ENCODE measurements at places on chromosomes 16 and 17. TPM values are rescaled to one million over a fixed set of nuclear protein-coding genes. Genes with fewer than 3 reads are reported as not detected.

The PMFBP1 gene
- 33.5 TPM for total RNA-seq

The GABARAP gene
- total RNA-seq: 521 TPM

The FBXL16 gene
- total RNA-seq: 15.8 TPM

The IKZF3 gene
- total RNA-seq: 1.9 TPM

The CACNG4 gene
- 0.81 TPM for total RNA-seq

The ZDHHC7 gene
- 35.0 TPM for total RNA-seq

The CCL7 gene
- total RNA-seq: not detected

The OTOP3 gene
- total RNA-seq: not detected

- no peak for DNase-seq
Measured at GRCh38 chr16:61002479-61003204, 1033.6 kb downstream of the CDH8 start.

DNA sequence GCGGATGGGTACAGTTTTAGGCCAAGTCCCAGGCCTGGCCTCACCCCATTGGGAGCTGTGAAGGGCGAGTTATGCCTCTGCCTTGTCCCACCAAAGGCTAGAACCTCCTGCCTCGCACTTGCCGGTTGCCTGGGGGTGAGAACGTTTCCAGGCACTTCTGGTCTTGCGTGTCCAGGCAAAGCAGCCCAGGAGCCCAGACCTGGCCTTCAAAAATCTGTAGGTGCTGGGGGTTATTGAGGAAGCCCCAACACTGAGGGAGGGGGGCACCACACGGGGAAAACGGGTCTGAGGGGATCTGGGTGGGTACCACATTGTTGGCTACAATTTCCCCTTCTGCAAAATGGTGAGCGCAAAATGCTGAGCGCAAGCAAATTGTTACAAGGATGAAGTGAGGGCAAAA, 12.2 kb upstream of the ATP2C2 start:
- DNase-seq: no peak

- no peak for DNase-seq
Measured at GRCh38 chr17:58614859-58615459, 76.9 kb downstream of the TEX14 start.

DNA sequence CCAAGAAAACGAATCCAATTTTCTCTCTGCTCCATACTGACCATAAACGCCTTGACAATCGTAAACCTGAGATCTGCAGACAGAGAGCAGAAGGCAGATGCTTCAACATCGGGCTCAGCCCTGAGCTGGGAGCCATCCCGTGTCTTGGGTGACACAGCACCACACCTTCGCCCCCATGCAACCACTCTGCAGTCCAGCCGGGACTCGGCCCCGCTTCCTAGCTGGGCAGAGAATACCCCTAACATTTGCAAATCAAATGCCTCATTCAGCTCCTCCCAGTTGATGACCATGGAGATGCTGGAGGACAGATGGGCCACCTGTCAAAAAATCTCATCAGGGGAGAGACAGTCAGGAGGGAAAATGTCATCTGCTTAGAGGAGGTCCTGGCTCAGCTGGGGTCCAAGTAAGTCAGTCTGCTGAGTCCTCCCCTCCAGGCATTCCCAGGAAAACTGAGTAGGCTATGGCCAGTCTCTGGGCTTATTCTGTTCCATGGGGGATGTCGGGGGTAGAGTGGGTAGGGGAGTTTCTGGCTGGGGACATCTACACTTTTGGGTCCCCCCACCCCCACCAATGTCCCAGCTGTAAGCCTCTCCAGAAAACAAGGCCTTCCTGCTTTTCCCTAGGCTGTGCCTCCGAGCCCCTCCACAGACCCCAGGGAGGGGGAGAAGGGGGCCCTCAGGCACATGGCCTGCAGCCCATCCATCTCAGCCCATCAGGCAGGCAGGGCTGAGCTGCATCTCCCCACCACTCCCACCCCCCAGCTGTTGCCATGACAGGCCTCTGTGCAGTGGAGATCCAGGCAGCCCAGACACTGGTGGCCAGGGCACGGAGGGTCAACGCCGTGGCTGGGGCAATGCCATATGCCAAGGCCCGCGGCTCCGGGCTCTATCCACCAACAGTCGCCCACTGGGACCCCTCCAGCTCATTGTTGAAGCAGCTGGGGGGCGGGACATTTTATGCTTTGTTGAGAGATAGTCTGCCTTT, 158.6 kb downstream of the AXIN2 start:
- no peak for DNase-seq

DNA sequence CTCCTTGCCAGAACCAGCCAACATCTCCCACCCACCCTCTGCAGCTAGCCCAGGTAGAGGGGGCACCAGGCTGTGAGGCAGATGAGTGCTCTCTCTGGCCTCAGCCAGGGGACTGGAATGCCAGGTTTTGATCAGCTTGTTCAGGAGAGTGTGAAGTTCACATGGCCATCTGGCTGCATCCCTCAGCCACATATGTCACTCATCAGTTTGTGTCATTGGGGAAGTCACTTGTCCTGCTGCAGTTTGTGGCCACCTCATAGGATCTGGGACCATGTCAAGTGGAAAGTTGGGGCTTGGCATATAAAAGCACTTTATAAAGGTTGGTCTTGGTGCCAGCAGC, 147.6 kb downstream of the SOCS1 start:
- no peak for DNase-seq

DNA sequence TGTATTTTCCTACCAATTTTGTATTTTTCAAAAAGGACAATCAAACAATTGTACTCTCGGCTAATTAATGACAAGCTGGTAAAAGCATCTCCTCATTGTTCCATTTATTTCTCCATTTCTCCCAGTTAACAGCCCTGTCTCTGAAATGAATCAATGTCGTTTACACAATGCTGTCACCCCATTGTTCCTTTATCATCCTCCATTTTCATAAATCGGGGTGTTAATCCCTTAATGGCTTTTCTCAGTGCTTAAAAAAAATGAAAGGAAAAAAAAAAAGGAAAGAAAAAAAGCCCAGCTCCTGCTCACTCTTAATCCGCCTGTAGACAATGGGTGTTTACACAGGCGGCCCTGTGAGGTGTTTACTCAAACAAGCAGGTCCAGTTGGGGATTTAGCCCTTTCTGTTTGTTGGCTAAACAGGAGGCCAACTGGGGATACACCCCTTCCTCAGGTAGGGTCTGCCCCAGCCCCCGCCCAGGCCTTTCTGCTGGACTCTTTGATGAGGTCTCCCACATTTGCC, 86.8 kb upstream of the SALL1 start:
- DNase-seq: no peak

DNA sequence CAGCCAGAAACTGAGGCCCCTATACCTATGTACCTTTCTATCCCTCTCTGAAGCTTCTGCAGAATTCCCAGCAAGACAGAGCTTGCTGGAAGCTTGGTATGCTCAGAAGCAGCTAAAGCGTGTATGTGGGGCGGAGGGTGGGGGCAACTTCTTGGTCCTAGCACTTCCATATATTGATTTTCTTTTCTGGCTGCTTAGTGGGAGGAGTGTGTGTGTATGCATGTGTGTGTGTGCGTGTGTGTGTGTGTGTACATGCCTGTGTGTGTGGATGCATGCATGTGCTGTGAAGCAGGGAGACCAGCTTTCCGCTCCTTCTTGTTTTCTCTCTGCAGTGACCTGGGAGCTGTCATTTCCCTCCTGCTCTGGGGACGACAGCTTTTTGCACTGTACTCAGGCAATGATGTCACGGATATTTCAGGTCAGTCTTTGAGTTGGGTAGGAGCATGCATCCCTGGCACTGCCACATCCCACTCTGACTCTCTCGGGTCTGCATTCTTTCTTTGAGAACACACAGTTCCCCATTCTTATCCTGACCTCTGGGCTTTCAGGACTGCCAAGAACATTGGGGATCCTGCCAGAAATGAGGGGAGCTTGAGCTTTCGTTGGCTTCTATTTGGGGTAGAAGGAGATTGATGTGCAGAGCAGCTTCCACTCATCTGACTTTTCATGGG, 10.7 kb downstream of the HPR start:
- peak; percentile 71 for DNase-seq

GRCh38 chr16:69768666-69769065, 6.5 kb downstream of the WWP2 start:
- DNase-seq: no peak

DNA sequence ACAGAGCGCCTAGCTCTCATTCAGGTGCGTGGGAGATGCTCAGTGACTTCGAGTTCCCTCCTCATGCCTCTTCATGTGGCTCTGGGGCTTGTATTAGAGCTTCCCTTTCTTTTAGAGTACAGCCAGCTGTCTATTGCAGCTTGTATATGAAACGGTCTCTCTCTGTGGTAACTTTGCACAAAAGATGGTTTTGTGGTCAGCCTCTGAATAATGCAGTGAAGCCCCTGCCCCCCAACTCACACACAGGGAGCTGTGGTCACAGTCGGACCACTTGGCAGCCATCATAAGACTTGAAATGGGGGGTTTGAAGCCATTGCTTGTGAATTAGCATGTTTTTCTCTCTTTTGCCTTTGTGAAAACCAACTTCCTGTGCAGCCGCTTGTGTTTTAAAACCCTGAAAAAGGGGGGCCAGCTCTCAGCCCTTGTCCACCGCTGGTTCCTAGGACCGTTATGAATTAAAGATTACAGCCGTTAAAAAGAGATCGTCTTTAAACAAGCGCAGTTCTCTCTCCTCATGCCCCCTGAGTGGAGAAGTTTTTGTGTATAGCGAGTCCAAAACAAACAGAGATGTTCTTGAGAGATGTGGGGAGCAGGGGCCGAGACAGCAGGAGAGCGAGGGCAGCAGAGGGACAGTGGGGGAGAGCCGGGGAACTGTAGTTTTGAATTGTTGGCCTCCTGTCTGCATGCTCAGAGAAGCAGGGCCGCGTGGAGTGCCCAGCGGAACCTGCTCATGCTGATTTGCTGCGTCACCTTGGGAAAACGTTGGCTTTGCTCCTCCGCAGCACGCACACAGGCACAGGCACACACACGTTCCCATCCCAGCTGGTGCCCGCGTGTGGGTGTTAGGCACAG, 199.0 kb downstream of the MSI2 start:
- DNase-seq: peak; percentile 38

DNA sequence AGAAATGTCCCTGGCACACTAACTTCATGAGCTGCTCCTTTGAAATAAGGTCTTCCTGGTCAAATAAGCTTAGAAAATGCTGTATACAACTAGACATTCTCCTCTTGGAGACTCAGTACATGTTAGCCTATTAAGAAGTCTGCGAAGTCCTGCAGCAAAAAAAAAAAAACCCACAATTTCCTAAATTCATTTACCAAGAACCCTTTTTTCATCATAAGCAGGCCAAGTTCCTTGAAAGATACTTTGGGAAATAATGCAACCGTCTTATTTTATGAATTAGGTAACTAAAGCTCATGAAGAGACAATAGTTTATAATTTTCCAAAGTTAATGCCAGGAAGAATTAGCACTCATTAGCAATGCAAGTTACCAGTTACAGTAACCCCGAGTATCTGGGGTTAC, 49.0 kb upstream of the HAS3 start:
- no peak for DNase-seq

- no peak for DNase-seq
Measured at GRCh38 chr17:3973495-3974137, 9.4 kb upstream of the ATP2A3 start.

DNA sequence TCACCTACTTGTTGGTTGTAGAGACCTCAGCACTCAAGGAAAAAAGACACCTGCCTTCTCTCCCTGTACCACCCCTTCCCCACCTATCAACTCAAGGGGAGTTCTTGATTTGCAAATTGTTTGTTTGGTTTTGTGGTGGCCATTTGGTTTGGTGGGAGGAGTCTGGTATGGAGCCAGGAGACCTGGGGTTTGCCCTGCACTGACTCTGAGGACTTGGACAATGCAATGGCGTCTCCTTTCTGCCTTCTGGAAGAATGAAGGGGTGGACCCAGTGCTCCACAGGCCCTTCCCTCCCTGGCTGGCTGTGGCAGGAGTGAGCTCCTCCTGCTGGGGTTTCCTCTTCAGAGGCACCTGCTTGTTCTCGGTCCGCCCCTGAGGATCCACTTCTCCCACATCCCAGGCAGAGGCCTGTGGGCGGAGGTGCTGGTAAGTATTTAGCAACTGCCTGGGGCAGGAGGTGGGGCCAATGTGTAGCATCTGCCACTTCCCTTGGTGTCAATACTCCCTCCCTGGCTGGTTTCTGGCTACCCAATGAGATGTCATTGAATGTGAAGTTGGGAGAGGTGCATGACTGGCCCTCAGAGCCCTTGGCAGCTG, 164.5 kb downstream of the NTN1 start:
- no peak for DNase-seq

DNA sequence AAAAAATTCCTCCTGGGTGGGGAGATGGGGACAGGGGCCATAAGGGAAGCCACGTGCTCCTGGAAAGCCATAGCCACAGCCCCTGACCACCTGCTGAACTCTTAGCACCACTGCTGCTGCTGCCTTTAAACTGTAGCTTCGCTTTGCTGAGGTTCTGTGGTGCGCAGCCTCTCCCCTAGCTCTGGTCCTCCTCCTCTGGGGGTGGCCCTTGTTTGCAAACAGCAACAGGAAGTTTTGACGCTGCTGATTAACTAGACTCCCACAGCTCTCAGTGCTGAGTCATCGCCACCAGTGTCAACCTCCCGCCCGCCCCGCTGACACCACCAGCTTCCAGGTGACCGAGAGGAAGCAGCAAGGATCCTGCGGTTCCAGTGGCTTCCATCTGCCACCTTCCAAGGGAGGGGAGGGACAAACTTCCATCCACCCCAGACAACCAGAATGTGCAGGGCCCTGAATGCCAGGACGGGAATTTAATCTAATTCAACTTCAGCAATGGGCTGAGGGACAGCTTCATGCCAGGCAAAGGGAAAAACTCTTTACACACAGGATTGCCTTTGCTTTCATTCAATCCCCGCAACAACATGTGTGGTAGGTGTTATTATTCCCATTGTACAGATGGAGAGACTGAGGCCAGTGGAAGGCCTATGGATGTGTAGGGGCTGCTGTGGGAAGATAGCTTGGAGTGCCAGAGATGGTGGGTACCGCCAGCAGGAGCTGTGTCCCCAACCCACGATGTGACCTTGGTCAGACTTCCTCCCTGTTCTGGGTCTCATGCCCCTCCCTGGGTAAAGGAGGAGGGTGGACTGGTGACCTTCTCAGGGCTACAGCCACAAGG, 8.1 kb upstream of the KIFC3 start:
- DNase-seq: peak; percentile 85

DNA sequence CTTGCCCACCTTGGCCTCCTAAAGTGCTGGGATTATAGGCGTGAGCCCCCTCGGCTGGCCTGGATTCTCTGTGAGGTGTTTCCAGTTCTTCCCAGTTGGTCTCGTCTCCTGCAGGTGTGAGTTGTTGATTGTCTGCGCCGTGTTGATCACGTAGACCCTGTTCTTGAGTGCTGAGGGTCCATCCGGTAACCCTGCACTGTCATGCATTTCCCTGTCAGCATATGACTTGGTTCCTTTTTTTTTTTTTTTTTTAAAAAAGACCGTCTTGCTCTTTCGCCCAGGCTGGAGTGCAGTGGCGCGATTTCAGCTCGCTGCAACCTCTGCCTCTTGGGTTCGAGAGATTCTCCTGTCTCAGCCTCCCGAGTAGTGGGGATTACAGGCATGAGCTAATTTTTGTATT, 17.3 kb downstream of the MGRN1 start:
- no peak for DNase-seq

GRCh38 chr16:82119405-82119804, 50.6 kb downstream of the MPHOSPH6 start:
- DNase-seq: no peak

GRCh38 chr17:28947639-28948038, 3.7 kb downstream of the PHF12 start:
- DNase-seq: no peak

- no peak for DNase-seq
Measured at GRCh38 chr17:44776628-44777393, 18.0 kb downstream of the ADAM11 start.

Data from testis (tissue), 5 donors.